IPS-NIHi11 (cell line): ENCODE measurements at places on chromosomes 5 and 9.

DNA sequence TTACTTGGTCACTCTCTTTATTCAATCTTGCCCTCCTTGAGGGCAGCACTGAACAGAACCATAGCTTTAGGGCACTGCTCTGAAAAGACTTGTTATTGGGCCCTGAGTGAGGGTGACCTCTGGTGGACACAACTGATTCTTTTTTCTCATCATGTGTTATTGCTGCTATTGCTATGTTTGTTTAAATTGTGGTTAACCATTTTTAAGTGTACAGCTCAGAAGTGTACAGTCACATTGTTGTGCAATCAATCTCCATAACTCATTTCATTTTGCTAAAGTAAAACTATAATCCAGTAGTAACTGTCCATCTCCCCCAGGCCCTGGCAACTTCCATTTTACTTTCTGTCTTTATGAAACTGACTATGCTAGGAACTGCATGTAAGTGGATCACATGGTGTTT, 351.1 kb upstream of the RIOK2 start:
- DNase-seq: peak; percentile 54

DNA sequence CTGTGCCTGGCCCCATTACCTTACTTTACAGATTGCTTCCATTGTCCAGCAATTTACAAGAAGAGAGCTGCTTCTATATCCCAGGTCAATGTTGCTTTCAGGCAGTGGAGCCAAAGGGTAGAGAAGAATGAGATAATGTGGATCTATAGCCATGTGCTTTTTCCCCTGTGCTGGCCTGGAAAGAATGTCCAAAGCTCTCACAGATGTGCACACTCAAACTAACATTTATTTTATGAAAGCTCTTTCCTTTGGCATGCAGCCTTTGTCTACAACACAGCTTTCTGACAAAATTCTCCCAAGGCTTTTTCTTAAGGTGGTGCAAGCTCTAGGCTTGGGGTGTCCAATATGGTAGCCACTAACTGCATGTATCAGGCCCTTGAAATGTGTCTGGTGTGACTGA, 217.3 kb downstream of the LRRC70 start:
- DNase-seq: no peak

DNA sequence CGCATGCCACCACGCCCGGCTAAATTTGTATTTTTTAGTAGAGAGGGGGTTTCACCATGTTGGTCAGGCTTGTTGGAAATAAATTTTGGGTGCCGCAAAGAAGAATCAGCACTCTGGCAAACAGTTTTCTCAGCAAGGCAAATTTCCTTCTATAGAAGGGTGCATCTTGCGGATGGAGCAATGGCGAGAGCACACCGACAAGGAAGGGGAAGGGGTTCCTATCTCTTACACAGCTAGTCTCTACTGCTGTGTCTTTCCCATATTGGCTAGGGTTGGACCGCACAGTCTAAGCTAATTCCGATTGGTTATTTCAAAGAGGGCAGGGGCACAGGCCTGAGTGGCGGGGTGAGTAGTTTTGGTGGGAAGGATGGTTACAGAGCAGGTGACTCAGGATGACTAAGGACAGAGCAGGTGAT, 707 bp downstream of the GTF3C5 start:
- DNase-seq: no peak

GRCh38 chr5:168978500-168978899, 322.4 kb downstream of the SLIT3 start:
- no peak for DNase-seq

DNA sequence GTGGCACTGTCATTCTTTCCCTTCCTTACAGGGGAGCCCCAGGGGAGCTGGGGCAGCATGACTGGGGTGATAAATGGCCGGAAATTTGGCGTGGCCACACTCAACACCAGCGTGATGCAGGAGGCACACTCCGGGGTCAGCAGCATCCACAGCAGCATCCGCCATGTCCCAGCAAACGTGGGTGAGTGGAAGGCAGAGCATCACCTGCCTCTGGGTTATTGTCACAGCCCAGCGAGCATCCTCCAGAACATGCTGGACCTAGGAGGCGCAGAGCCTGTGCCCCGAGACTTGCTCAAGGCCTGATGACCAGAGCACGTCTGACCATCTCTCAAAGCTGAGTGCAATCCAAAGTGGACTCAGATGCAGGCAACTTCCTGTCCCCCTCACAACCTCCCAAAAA, 22.2 kb upstream of the ASS1 start:
- no peak for DNase-seq

- DNase-seq: no peak
These were observed 18.6 kb downstream of the CTNNAL1 start for GRCh38 chr9:108994695-108995094.
